ENCODE measurements at places on chromosomes 1 and 21. TPM values are rescaled to one million over a fixed set of nuclear protein-coding genes. Genes with fewer than 3 reads are reported as not detected.

The CDC7 gene
- 3.9 TPM for polyA plus RNA-seq

The FMOD gene
- polyA plus RNA-seq = 0.10 TPM

The OR2T35 gene
- not detected for polyA plus RNA-seq

The NFASC gene
- polyA plus RNA-seq = not detected

The MEAF6 gene
- 28.0 TPM for polyA plus RNA-seq
